Spinal cord (tissue), 10 donors: ENCODE measurements at places on chromosomes 12 and 14.

- DNase-seq: peak; percentile 66
These were observed 58.6 kb downstream of the TSPAN9 start for GRCh38 chr12:3135522-3136461.

DNA sequence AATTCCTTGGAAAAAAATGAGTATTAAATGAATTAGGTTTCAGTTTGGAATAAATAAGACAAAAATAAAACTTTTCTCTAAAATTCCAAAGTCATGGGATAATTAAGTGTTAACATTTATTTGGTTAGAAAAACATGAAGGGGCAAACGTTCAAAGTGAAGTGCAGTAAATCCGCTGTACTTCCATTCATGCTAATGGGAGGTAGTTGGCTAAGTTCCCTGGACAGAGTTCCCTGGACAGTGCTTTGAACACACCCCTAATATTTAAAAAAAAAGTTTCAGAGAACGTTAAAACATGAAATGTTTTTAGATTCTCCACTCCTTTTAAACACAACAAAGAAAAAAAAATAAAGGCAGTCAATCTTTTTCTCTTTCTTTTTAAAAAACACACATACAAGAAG is 16.3 kb downstream of the ALX1 start:
- no peak for DNase-seq

DNA sequence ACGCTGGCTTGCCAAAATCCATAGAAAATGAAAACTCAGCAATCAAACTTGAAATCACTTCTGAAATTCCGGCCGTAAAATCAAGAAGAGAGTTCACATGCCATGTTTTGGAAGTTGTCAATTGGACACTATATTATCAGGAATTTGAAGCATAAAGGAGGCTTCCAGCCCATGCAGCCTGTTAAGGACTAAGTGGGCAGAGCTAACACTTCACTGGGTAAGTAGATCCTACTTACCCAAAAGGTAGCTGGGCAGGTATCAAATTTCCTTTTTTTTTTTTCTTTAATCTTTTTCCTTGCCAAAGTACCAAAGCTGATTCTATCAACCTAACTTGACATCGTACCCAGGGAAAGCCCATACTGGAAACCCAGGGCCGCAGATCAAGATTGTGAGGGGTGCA is 71.5 kb upstream of the ARHGAP5 start:
- no peak for DNase-seq

GRCh38 chr14:104072586-104072985 is 12.9 kb upstream of the ASPG start:
- no peak for DNase-seq

DNA sequence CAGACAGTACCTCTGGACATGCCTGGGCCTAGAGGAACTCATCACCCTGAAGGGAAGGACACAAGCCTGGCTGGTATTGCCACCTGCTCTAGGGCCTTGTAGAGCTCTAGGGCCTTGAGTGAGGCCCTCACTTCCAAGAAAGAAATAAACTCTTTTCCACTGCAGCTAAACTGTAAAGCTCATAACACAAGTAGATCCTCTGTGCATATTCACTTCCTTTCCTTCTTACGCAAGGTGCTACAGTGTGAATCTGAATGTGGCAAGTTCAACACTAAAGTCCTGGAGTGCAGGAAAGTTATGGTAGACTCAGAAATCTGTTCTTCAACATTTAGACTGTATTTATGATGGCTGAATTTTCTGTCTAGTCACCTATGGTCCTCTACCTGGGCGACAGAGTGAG is 14.5 kb downstream of the RNASE3 start:
- DNase-seq: no peak

DNA sequence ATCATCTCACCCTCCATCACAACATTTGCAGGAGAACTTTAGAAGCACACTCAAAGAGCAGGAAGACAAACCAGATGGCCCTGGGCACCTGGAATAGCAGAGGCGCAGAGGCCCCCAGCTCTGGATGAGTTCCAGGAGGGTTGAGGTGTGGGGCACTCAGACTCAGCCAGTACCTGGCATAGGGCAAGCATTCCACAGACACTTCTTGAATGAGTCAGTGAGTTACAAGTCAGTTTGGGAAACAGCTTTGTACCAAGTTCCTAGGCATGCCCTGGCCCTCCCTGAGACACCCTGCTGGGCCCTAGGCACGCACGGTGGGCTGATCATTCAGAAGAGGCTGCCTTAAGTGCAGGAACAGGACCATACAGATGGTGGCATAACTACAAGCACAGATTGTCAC is 54.3 kb downstream of the MAP3K9 start:
- DNase-seq: no peak

DNA sequence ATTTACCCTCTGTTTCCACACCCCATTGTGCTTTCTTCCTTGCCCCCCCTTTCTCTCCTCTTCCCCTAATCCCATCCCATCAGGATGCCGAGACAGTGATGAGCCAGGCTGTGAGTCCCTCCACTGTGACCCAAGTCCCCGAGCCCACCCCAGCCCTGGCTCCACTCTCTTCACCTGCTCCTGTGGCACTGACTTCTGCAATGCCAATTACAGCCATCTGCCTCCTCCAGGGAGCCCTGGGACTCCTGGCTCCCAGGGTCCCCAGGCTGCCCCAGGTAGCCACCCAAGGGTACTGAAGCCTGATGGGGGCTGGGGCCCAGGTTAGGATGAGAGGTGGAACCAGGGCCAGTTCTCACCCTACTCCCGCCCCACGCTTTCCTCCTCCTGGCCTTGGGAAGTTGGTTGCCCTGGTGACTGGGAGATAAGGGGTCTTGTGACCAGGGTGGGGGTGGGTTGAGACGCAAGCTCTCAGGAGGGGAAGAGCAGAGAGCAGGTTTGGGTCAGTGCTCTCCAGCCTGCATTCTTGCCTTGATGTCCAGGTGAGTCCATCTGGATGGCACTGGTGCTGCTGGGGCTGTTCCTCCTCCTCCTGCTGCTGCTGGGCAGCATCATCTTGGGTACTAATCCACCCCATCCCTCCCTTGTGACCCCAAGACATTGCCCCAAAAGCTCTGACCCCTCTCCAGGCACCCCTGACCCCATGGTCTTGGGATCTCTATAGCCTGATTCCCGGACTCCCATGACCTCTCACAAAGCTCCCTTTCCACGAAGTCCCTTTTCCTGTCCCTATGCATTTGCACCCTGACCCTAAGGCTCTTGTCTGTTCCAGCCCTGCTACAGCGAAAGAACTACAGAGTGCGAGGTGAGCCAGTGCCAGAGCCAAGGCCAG is 1.2 kb downstream of the AMHR2 start:
- DNase-seq: no peak

GRCh38 chr14:26984311-26985177 is 386.7 kb upstream of the NOVA1 start:
- DNase-seq: peak; percentile 69

DNA sequence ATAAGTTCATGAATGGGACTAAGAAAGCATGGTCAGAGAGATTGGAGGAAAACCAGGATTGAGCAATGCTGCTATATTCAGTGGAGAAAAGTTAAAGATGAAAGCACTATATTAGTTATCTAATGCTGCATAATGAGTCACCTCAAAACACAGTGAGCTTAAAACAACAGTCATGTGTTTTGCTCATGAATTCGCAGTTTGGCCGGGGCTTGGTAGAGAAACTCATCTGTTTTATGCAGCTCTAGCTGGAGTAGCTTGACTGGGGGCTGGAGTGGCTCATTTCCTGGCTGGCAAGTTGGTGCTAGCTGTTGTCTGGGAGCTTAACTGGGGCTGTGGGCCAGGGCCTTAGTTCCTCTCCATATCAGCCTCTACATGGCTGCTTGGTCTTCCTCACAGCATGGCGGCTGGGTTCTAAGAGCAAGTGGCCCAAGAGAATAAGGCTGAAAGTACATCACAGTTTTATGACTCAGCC is 90.1 kb downstream of the ADCK1 start:
- no peak for DNase-seq

GRCh38 chr12:81143057-81143456 is 65.2 kb downstream of the ACSS3 start:
- no peak for DNase-seq

DNA sequence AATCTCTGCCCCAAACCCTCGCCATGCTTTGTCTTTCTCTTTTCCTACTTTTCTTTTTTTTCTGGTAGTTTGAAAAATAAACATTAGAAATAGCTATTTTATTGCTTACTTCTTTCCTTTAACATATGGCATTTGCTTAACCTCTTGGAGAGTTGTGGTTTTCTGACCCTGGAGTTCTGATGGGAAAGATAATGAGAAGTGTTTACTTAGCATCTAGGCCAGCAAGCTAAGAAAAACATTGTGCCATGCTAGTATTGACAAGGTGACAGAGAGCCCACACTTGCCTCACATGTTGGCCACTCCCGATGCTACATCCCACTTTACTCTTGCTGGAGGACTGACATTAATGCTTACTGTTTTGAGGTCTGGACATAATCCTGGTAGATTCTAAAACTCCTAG is 886.2 kb downstream of the DIO2 start:
- no peak for DNase-seq

DNA sequence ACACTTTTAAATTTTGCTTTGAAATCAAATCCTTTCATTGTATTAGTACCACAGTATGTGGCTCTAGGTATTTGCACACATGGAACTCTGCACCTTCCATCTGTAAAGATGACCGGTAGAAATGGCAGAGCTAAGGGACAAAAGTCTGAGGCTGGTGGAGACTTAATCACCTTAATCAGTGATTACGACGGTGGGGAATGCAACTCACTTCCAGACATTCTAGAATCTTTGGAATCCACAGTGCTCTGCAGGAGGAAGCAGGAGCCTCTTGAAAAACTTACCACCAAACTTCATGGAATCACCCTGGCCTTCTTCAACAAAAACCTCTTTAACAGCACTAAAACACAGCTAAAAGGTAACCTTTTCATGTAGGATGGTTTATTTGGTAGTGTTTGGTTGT is 3.9 kb upstream of the DACT1 start:
- DNase-seq: no peak

DNA sequence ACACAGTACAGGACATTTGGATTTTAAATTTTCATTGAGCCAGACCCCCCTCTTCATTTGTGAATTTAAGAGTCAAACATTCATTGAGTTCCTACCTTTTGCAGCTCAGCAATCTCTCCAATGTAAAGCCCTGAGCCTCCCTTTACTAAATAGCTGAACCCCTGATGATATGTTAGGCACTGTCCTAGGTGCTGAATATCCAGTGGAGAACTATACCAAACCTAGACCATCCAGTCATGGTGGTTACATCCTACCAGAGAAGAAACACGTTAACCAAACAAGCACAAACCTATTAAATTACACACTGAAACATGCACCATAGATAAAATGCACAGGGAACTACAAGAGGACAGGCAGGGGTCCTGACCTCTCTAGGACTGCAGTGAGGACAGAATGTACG is 1585.3 kb upstream of the TMEM132C start:
- DNase-seq: no peak

GRCh38 chr14:73393375-73393774 is 65.0 kb downstream of the NUMB start:
- DNase-seq: no peak

DNA sequence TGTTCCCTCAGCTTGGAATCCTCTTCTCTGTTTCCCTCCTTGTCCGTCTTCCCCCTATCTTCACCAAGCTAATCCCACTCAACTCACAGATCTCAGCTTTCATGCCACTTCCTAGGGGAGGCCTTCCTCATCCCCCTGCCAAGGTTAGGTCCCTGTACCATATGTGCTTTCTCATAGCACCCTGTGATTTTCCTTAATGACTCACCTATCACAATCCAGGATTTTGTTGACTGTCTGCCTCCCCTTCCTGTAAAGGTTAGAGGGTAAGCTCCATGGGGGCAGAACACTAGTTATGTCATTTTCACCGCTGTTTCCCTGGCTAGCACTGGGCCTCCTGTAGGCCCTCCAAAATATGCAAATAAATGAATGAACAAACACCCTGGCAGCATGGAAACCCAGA is 57.6 kb downstream of the CRADD start:
- no peak for DNase-seq

- DNase-seq: no peak
These were observed 380.1 kb downstream of the RAD51B start for GRCh38 chr14:68199554-68200151.

DNA sequence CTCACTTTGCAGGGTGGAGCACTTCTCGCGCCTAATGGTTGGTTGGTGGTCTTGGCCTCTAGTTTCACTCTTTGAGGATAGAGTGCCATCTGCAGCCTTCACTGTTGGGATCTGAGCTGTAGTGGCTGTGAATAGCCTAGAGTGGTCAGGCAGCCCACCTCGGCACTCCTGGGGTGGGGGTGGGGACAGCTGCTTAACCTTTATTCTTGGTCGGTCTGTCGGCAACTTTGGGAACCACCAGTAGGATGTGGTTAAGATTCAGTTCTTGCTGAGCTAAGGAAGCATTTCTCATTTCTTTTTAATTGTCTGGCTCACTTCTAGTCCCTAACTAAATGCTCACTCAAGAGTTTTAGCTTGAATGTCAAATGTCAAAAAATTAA is 21.1 kb downstream of the TMBIM6 start:
- DNase-seq: no peak

- no peak for DNase-seq
These were observed 50.0 kb downstream of the VWF start for GRCh38 chr12:6074427-6074826.
